ENCODE measurements at places on chromosomes 11 and 22.

GRCh38 chr22:49347376-49347775 is 480.3 kb downstream of the BRD1 start:
- no peak for DNase-seq

DNA sequence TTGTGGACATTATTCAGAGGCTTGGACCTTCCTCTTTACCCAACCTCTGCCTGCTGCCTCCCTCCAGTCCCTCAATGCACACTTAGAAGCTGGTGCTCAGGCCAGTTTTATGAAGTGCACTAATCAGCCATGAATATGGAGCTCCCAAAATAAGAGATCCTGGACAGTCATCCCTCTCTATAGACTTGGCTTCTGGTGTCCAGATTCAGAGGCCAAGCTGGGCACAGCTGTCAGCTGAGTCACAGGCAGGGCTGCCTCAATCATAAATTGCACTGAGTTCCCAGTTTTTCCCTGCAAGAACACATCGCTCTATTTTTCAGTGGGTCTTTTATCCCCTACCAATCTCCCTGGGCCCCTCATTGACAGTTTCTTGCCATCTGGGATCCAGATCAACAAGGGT is 161.7 kb upstream of the CADM1 start:
- DNase-seq = no peak

GRCh38 chr11:43197379-43197778 is 114.4 kb upstream of the API5 start:
- DNase-seq = no peak

DNA sequence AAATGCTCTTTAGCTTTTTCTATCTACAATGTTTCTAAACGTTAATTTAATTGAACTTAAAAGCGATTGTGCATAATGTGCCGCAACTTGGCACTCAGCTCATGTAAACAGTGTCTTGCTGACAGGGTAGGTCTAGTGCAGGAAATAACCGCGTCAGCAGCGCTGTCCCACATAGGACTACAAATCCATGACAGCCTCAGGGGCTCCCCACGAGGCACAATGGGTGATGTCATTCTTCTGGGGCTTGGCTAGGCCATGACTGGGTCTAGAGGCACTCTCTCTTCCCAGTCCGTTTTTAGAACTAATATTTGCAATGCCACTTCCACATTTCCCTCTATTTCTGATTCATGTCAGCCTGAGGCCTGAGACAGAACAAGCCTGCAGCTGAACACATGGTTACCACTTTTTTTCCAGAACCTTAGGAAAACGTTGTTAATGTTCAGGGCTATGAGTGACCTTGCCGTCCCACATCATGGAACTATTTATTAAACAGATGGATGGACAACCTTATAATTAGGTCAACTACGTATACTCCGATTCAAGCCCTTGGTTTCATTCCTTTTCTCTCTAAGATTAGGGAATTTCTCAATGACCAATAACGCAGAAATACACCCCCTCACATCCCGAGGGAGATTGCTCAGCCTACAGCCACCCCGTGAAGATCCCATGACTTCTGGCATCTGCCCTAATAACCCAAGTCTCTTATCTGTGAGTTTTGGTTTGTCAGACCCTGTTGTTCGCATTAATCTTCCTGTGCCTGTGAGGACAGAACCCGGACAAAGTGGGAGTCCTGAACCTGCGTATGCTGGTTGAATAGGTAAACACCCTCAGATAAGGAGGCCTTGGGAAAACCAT is 19.4 kb upstream of the SNX32 start:
- no peak for DNase-seq

- no peak for DNase-seq
Observed at GRCh38 chr11:95711162-95711944, 78.2 kb downstream of the FAM76B start.

All from SJSA1 (cell line).